ENCODE measurements at places on chromosomes 12 and 14.

GRCh38 chr14:100573002-100573756 lies 14.0 kb downstream of the BEGAIN start:
- no peak for DNase-seq

DNA sequence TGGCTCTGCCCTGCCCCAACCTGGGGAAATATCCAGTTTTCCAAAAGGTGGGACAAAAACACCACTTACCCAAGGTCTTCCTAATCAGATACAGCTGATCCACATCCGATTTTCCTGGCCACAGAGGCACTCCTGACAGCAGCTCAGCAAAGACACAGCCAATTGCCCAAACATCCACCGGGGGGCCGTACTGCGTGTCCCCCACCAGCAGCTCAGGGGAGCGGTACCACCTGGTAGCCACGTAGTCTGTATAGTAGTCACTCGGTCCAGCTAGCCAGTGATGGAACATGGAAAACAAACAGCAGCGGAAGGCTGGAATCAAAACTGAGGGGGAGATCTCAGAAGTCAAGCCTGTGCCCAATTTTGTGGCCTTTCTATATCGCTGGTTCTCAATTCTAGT lies 28.8 kb downstream of the DMAC2L start:
- no peak for DNase-seq

DNA sequence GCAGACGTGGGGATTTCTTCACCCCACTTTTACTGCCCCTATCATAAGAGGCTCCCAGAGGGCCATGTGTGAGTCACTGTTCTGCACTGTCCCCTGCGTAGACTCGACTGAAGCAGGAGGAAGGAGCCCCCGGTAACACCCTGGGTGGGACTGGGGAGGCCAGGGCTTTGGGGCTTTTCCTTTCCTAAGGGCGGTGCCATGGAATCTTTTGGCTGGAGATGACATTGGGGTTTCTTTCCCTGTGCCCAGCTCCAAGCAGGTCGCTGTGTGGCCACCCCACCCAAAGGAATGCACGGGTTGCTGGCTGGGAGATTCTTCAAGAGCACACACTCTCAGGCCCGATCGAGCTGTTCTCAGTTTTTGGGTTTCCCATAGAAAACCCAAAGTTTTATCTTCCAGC lies 62.3 kb upstream of the RIN3 start:
- no peak for DNase-seq

DNA sequence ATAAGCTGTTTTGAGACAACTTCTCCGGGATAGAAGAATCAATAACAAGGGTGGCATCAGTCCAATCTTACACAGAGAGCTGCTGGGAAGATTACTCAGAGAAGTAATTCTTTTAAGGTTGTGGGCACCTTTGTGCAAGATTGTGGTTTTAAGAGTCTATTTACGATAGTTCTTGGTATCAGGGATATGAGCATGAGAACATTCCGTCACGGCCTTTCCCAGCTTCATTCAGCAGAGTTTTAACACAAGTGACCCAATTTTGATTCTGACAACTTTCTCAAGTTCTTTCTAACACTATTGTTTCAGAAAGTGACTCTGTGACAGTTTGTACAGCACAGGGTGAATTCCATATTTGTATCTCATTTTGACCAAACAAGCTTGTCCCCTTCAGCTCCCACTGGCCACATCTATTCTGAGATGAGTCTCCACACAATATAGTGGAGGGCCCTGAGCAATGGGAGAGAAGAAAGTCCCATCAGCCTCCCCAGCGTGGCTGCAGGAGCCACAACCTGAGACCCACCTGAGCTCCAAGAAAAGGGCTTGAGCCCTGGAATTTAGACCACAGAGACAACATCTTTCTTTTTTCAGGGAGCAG lies 869.2 kb downstream of the TMEM121 start:
- DNase-seq = no peak

DNA sequence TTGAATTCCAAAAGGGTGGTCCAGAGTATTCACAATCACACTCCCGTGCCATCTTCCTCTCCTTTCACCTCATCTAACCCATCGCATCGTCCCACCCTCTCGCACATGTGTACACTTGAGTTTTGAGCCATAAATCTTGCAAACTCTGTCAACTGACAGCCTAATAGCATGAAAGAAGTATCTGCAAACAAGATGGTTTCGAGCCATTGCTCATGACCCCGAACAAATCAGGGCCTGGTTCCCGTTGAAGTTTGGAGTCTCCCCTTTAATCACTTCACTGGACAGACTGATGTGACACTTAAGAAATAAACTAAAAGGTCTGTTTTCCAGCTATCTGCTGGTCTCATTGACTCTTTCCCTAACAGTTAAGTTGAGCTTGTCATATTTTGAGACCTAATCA lies 223.6 kb upstream of the SOX5 start:
- no peak for DNase-seq

- DNase-seq = peak; percentile 11
Observed at GRCh38 chr12:85448548-85449139, 168.6 kb downstream of the ALX1 start.

- no peak for DNase-seq
Observed at GRCh38 chr12:63445224-63445880, 222.9 kb downstream of the DPY19L2 start.

DNA sequence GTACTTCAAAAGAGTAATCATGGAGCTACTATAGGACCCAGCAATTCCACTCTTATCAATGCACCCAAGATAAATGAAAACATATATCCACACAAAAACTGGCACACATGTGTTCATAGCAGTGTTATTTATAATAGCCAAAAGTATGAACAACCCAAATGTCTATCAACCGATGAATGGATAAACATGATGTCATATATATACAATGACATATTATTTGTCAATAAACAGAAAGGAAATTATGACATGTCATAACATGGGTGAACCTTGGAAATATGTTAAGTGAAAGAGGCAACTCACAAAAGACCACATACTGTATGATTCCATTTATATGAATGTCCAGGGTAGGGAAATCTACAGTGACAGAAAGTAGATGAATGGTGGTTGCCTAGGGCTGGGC lies 347.1 kb upstream of the DDHD1 start:
- no peak for DNase-seq

DNA sequence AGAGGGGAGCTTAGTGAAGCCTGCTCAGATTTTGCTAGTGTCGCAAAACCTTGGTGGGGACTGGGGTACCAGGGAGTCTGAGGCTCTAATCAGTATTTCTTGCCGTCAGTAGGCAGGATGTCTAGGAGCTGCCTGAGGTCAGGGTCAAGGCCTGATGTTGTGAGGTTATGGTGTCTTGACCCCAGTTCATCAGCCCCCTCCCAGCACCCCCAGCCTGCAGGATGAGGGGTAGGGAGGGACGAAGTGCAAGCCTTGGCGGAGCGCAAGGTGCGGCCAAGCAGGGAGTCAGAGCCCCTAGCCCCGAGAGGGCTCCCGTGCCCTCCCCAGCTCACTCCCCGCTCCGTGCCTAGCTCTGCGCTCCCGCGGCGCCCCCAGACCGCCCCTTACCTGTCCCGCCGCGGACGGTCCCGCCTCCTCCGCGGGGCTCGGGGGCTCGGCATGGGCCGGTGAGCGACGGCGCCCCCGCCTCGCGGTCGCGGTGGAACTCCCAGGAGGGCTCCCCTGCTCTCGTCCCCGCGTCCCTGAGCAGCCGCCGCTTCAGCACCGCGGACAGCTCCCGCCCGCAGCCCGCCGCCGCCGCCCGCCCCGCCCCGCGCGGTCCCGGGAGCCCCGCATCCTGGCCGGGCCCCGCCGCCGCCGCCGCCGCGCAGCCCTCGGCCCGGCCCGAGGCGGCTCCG lies 347 bp downstream of the SYNDIG1L start:
- DNase-seq = no peak

GRCh38 chr12:46364777-46365580 lies 7.6 kb downstream of the SLC38A2 start:
- no peak for DNase-seq

DNA sequence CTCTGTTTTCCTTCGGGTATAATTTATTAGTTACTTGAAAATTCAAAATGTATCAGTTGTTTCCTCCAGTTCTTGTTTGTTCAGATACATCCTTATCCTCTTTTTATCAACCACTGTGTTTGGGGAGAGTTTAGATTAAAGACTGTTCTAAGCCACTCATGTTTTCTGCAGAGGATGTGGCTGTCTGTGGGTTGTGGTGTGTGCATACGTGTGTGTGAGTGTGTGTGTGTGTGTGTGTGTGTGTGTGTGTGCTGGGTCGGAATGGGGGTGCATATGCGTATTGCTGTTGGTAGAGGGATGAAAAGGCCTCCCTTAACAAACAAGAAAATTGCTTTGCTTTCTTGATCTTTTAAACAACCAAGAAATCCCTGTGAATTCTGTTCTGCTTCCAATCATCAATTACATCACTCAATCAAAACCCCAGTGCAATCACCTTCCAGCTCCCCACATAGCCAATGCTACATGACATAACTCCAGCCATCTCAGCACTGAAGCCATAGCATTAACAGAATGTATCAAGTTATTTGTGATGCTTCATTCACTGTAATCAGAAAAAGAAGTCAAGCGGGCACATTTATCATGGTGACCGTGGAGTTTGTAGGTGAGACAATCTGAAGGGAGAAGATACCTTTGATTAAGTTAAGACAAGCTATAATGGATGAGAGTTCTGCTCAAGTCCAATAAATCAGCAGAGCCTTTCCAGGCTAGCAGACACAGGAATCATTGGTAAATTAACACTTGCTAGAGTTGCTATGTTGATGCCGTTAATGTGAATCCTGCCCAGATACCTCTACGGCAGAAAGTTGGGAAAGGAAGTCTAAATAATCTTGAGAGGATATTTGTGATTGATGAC lies 131.9 kb downstream of the RMST start:
- DNase-seq = no peak

DNA sequence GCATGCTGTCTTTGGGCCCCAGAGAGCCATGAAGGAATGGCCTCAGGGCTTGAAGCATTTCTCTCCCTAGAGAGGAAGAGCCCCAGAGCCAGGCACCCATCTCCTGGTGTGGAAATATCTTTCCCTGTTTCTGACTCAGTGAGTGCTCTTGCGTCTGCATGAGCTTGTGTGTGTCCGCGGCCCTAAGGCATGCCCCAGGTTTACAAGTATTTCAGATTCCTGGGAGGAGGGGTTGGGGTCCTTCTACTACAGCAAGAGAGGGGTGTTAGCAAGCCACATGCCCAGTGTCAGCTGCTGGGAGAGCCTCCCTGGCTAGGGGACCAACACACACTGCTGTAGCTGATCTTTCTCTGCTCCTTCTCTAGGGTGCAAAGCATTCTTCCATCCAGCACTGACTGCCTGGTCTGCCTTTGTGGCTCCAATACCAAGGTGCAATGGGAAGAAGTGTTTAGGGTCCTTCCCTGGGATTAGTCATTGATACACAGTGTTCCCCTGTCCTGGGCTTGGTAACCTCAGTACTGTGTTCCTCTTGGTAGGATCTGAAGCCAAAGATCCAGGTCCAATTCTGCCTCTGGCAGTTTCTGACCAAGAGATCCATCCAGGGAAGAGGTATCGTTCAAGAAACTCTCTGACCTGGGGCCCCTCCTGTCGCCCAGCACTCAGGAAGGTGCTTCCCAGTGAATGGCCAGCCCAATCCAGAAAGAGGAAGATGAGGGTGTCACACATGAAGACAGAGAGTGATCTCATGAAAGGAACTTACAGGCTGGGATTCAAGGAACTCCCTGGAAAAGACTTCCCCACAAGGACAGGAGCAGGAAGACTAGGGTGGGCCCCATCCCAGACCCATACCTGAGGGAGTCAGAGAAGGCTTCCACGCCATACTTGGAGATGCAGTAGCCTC lies 3.1 kb downstream of the RDH16 start:
- no peak for DNase-seq

DNA sequence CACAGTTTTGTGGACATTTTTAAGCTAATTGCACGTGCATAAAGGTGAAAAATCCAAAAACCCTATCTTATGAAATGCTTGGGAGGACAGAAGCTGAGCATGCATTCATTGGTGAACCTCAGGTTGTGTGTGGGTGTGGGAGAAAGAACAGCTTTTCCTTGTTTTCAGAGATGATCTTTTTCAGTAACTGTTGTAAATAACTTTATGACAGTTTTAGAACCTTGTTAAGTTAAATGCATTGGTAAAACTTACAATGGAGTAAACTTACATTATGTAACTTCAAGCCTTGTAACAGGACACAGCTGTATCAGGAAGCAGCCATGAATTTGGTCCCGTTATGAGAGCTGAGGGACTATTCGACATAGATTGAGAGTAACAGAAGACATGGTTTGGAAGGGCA lies 587.4 kb downstream of the GALC start:
- no peak for DNase-seq

DNA sequence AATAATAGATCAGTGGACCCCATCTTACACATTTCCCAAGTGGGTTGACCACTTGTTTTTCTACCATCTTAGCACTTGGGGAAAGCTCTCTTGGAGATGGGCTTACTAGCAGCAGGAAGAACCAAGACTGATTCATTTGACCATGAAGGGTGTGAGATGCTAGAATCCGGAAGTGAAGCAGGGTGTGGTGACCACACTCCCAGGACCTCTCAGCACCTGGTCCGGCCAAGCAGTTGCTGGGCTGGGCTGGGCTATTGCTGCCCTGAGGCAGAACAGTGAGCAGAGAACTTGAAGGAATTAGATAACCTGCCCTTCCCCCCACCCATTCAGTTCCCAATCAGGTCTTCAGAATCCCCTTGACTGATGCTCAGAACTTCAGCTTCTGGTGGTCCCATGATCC lies 24.4 kb downstream of the ADCY6 start:
- DNase-seq = no peak

GRCh38 chr12:58711974-58712373 lies 208.3 kb downstream of the LRIG3 start:
- DNase-seq = no peak

GRCh38 chr12:40993158-40993557 lies 195.0 kb upstream of the PDZRN4 start:
- DNase-seq = no peak

GRCh38 chr12:106863189-106863588 lies 88.7 kb downstream of the RIC8B start:
- no peak for DNase-seq

DNA sequence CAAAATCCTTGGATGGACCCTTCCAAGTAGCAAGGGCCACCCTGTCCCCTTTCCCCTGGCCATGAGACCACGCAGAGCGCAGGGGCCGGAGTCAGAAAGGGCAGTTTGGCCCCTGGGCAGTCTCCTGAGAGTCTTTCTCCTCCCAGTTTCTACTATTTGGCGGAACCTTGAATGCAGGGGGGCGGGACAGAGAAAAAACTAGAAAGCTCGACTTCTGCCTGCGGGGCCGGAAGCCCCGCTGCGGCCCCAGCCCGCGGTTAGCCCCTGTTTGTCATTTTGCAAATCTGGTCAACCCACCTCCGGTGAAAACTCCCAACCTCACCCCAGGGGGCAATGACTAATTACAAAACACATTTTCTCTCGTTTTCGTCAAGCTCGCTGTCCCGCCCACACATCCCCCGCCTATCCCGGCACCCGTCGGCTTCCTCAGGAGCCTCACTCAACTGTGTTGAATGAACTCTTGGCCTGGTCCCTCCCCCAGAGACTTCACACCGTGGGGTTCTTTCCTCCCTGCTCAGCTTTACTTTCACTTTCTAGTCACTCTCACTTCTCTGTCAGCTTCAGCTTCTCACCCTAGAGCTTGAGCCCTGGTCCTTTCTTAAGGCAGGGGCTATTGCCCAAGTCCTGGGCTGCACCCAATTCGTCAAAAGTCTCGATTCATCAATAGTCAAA lies 66.7 kb downstream of the IRF2BPL start:
- peak; percentile 70 for DNase-seq
